ENCODE measurements at places on chromosomes 4 and X. TPM values are rescaled to one million over a fixed set of nuclear protein-coding genes. Genes with fewer than 3 reads are reported as not detected.

FMR1NB gene
- total RNA-seq, result not detected

WDR17 gene
- 5.5 TPM for total RNA-seq

SPANXD gene
- total RNA-seq, result not detected

DNA sequence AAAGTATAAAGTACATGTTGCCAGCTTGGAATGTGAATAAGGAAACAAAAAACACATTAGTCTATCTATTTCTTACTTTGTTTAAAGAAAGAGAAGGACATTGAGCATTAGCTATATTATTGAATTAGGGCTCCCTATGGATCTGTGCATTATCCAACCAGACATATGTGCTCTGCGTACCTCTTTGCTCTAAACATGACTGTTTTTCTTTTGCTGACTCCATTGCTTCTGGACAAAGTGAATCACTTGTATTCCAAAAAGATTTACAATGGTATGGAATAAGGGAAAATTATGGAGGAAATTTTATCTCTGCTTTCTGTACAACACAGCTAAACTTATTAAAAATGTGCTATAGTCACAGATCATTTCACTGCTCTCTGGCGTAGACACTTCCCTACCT is 727.8 kb upstream of the LCORL start:
- DNase-seq, result no peak

GRCh38 chr4:153215921-153216320 is 11.7 kb downstream of the TRIM2 start:
- DNase-seq, result no peak

DNA sequence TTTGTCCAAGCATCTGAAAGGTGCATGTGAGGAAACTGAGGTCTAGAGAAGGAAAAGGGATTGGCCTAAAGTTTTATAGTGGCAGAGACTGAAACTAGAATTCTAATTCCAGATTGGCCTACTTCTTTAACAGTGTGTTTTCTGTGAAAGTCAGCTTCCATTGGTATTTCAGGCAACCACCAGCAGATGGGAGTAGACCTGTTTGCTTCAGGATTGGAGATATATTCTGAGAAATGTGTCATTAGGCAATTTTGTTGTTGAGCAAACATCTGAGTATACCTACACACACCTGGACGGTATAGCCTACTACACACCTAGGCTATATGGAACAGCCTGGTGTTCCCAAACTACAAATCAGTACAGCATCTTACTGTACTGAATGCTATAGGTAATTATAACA is 207.3 kb upstream of the RADX start:
- DNase-seq, result no peak

DNA sequence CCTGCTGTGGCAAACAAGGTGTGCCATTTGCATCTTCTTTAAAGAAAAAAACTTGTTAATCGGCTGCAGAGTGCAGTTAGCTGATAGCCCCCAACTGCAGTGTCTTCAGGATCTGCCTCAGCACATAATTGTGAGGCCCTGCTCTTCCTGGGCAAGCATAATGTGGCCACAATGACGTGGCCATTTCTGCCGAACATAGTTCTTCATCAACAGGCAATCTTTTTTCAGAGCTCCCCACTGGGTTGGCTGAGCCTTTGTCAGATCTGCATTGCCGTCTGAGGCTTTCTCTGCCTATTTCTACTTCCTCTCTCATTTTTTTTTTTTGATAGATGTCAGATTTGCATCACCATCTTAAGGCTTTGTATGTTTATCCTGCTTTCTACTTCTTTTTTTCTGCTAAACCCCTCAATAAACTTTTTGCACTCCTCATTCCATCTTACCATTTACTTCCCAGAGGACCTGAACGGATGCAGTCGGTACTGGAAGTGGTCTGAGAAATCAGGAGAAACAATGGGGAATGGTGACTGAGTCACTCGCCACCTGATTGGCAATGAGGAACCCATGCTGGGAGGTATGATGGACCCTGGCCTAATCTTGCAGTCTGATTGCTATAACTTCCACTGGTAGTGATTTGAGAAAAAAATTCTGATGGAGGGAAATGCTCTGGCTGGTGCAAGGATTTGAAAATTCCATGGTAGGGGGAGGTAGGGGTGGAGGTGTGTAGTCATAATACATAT is 21.2 kb upstream of the TAB3 start:
- DNase-seq, result no peak

- no peak for DNase-seq
These were observed 198.4 kb downstream of the GLUD2 start for GRCh38 chrX:121245763-121246162.
